Stimulated activated CD4-positive, alpha-beta T cell treated with anti-CD3 and anti-CD28 coated beads, Interleukin-15, amount 100 ng/mL, for 1 hour (primary cell): ENCODE measurements at places on chromosomes 5 and 9.

DNA sequence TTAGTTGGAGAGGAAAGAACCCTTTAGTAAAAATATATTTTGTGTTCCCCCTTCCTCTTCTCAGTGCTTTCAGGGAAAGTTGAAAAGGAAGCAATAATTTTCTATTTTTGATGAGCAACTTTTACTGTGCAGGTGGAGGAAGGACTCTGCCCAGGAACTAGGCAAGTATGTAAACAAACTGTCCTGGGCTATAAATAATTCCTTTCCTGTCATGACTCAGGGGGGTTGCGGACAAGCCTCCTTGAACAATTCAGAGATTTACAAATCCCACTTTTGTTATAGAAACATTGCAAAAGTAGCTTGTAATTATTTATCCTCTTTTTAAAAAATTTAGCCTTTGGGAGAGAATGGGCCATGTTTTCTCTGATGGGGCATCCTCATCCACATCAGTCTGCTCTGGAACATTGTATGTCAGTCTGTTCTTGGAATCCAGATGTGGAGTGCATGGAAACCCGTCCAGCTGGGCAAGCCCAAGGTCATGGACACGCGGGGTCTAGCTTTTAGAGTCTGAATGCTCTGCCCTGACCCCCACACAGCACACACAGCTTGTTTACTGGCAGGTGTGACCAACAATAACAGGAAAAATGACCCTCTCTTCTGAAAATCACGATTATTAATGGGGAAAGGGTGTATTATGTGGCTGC is 127.6 kb downstream of the GADD45G start:
- DNase-seq = no peak

- no peak for DNase-seq
Measured at GRCh38 chr9:16370647-16371046, 499.8 kb downstream of the BNC2 start.

DNA sequence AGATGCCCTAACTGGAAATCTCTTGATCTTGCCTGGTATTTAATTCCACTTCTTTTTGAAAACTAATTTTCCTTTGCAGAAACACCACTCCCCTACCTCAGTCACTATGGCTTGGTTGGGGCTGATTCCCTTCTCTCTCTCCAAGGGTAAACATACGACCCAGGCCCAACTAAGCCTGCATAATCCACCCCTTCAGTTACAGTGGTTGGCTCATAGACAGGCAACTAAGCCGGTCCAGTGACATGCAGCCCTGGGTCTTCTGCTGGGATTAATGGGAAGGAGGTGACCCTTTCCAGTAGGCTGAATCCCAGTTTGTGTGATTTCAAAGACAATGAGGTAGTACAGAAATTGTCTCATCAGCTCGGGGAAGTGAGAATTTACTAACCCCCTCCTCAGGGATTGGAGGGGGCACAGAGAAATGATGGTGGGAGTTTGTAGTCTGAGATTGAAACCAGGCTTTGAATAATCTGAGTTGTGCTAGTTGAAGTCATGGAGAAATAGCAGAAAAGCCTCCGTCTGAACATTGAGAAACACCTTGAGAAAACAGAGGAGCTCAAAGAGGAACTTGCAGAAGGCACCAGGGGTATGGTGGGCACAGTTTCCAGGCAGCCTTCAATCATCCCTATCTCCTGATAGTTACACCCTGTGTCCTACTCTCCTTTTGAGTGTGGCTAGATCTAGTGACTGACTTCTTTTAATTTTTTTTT is 148.9 kb downstream of the GCNT1 start:
- DNase-seq = no peak

- DNase-seq = no peak
Measured at GRCh38 chr5:60509519-60509918, 190.4 kb downstream of the DEPDC1B start.

DNA sequence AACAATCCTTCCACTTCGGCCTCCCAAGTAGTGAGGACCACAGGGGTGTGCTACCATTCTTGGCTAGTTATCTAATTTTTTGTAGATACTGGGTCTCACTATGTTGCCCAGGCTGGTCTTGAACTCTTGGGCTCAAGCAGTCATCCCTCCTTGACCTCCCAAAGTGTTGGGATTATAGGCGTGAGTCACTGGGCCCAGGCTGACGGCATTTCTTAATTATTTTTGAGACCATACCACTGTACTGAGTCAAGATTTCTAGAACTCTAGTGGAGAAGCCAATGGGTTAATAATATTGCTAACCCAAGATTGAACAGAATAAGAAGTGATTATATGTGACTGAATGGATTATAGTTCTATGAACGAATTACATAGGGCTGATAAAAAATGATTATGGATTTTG is 66.7 kb downstream of the TARS1 start:
- no peak for DNase-seq

DNA sequence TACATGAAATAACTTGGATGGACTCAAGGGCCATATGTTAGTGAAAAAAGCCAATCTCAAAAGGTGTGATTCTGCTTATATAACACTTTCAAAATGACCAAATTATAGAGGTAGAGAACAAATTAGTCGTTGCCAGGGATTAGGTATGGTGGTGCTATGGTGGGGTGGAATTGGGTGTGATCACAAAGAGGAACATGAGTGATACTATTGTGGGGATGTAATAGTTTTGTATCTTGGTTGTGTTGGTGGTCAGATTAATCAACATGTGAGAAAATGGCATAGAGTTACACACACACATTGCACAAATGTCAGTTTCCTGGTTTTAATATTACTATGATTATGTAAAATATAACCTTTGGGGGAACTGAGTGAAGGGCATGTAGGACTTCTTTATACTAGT is 31.9 kb downstream of the CAMK4 start:
- no peak for DNase-seq

DNA sequence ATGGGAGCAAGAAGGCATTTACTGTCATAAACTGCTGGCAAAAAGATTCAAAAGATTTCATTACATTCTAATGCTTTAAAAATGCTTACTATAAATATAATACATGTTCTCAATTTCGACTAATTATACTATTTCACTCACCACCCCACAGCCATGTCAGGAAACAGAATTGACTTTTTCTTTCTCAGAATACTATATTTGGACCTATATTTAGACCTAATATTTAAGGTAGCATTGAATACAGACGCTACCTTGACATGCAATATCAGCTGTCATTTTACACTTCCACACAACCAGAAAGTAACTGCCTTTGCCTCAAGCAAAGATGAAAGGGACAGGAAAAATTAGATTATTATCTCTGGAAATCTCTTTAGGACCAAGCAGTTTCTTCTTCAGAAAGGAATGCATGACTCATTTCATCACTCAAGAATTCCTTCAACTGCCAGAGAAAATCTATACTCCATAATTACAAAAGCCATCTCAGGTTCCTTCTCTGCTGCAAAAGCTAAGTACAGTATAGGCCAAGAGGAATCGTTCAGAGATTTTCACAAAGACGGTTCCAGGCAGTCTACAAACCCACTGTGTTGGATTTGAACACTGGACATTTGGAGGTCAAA is 11.8 kb upstream of the UBE2QL1 start:
- no peak for DNase-seq

DNA sequence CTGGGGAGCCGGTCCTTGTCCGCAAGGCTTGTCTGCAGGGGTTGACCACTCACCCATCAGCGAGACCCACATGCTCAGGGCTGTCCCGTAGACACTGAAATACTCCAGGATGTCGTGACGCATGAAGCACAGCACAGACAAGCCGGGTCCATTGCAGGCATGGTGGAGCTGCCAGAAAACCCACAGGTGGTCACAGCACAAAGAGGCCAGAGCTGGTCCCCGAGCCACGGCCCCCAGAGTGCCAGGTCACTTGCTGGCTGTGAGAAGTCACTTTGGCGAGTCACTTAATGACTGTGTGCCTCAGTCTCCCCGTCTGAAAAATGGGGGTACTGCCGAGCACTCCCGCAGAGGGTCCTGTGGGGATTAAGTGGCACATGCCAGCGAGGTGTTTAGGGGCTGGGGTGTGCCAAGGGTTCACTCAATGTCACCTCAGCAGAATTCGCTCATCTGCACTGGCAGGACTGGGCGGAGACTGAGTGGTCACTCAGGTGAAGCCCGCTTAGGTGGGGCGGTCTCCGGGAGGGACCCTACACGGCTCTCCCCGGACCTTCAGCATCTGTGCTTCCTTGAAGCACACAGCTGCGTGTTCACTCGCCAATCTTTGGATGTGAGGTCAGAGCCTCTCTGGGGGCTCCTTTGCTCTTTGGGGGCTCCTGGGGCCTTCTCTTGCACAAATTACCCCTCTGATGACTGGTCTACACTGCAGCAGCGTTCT is 4.5 kb downstream of the MYMK start:
- no peak for DNase-seq

DNA sequence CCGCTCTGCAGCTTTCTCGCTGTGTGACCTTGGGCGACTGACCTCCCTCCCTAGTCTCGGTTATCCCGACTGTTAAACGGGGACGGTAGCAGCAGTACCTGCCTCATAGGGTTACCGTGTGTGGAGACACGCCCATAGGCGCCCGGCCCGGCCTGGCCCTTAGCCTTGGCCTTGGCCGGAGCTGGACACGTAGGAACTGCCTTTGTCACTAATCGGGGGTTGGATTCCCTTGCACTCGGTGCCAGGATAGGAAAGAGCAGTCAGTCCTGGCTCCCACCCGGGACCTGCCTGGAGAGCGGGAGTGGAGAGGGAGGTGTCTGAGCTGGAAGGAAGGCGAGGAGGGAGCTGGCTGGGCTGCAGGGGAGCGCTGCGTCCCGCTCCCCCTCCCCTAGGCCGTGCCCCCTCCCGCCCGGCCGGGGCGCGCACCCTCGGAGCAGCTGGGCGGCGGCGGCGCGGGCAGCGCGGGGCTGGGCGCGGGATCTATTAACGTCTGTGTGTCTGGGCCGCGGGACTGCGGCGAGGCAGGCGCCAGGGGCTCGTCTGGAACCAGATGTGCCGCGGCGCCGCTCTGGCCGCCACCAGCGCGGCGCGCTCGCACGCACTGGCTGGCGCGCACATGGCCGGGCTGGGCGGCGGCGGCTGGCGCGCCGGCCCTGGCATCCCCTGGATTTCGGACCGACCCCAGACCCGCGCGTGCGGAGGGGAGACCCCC is 31.7 kb downstream of the PRRX2 start:
- DNase-seq = no peak

GRCh38 chr9:21801683-21802417 is 586 bp upstream of the MTAP start:
- no peak for DNase-seq

DNA sequence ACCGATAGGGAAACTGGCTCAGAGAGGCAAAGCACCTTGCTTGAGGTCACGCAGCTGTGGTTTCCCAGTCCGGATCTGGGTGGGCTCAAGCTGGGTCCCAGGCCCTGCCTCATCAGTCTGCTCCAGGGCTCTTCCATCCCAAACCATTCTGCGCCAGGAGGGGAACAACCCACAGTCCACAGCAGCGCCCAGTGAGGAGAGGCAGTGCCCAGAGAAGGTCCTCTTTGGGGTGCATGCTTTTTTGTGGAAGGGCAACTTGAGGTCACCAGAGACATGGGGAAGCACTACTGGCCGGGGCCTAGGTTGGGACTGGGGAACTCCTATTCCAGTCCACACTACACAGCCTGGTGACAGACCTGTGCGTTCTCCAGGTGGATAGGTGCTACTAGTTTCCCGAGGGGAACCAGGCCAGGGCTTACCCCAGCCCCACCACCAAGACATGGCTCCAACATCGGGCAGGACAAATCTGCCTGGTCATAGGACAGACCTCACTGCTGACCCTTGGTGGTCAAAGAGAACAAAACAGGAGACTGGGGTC is 62.5 kb upstream of the RNF130 start:
- DNase-seq = no peak

DNA sequence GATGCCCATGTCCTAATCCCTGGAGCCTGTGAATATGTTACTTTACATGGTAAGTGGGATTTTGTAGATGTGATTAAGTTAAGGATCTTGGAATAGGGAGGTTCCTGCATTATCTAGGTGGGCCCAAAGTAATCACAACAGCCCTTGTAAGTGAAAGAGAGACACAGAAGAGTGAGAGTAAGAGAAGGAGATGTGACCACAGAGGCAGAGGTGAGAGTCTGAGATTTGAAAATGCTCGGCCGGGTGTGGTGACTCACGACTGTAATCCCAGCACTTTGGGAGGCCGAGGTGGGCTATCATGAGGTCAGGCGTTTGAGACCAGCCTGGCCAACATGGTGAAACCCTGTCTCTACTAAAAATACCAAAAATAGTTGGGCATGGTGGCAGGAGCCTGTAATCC is 2.6 kb upstream of the HINT1 start:
- DNase-seq = no peak

GRCh38 chr9:4741365-4742089 is 525 bp upstream of the AK3 start:
- DNase-seq = no peak

- no peak for DNase-seq
Measured at GRCh38 chr5:170287532-170287931, 10.0 kb downstream of the LCP2 start.

- no peak for DNase-seq
Measured at GRCh38 chr5:81554647-81555046, 160.7 kb upstream of the ACOT12 start.

- DNase-seq = peak; percentile 99
Measured at GRCh38 chr5:134225780-134226440, at the start of gene PPP2CA. PPP2CA (minus strand) TSS chr5:134226073; CDS start chr5:134225861, 212 bp downstream.

DNA sequence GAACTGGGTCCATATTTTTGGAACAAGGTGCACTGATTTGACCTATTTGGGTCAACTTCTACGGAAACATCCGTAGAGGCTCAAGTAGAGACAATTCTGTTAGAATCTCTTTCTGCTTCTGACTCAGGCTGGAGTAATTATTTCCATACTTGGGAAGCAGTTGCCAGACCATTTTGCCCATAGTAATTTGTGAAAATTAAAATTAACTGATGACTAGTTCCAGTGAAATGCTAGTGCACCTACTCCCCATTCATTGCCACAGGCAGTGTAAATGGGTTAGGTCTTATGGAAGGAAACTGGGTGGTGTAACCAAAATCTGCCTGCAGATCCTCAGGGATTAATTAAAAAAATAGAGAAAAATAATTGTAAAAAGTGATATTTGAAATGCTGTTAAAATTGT is 201.1 kb downstream of the TENT4A start:
- DNase-seq = no peak

- no peak for DNase-seq
Measured at GRCh38 chr9:15856591-15856990, 303.7 kb downstream of the CCDC171 start.
